Stimulated activated CD4-positive, alpha-beta T cell treated with anti-CD3 and anti-CD28 coated beads, Interleukin-12 subunit alpha, Interleukin-12 subunit beta, amount 100 ng/mL, for 24 hours (primary cell): ENCODE measurements at places on chromosomes 6 and 20.
A peak's percentile ranks its signal among the peaks of the same experiment; 100 is the strongest.

DNA sequence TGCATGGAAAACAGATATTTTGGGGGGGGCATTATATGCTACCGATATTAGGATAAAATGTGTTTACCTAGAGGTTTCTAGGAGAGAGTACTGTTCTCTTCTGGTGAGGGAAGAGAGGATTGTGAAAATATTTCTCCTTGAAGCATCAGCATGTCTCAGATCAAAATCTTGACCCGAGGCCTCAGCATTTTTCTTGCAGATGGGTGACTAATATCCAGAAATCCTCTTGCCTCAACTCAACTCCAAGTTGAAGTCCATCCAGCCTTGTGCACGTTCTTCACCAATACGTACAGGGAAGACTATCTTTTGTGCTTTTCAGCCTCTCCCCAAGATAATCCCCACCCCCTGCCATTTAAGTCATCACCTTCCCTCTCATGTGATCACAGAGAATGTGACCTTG, 59.5 kb downstream of the PRND start:
- DNase-seq = no peak

DNA sequence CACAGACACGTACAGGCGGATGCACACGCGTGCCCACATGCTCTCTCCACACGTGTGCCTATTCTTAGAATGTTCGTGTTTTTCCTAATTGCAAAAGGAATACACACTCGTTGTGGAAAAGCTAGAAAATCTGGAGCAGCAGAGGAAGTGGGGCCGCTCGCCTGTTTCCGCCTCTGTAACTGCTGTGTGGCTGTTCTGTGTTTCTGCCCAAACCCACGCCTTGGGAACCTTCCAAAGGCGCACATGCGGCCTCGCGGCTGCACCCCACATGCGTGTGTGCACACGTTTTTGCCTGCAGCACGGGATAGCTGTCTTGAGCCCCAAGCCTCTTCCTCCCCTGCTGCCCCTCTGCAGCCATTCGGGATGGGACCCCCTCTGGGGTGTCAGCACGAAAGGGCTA, 12.2 kb downstream of the SLC17A9 start:
- no peak for DNase-seq

GRCh38 chr6:76506808-76507207, 434.3 kb upstream of the IMPG1 start:
- DNase-seq = no peak

- DNase-seq = no peak
These were observed 696 bp downstream of the TREML1 start for GRCh38 chr6:41153451-41153850.

GRCh38 chr20:31543966-31544598, 29.8 kb downstream of the HM13 start:
- DNase-seq = no peak

DNA sequence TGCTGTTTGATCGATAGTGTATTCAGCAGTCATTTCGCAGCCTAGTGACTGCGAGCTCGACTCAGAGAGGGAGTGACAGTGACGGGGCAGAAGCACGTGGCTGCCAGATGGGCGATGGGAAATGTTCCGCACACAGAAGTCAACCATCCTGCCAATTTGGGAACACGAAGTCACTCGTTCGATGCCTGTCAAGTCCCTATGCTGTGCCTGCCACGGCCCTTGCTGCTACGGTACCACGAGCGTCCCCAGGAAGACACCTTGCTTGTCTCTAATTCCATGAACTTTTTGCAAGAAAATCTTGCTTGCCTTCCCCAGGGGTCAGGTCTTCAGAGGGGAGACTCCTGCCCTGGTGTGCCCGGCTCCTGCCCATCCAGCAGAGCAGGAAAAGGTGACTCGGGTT, 17.0 kb upstream of the STX16 start:
- no peak for DNase-seq

GRCh38 chr6:139291813-139292619, at the start of gene TXLNB:
TXLNB (minus strand) TSS chr6:139291998; CDS start chr6:139288899, 3,099 bp downstream.
- DNase-seq = peak; percentile 73

GRCh38 chr20:59571551-59572314, 32.6 kb upstream of the PHACTR3 start:
- DNase-seq = peak; percentile 29

DNA sequence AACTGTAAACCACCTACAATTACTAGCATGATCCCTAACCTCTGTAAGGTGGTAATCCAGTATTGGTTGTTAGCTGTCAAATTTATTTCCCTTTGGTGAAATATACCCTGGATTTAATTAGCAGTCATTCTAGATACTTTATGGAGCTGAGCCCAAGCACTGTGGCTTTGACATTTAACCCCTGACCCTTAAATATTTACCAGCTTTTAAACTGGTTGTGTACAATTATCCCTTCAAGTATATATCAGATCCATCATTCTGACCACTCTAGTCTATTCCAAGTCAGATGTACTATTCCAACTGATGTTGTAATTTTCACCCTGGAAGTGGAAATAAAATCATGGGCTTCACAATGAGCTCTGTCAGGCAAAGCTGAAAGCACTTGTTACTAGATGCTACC, 229.6 kb downstream of the FOXC1 start:
- DNase-seq = no peak
